ENCODE measurements at places on chromosomes 4 and X.

DNA sequence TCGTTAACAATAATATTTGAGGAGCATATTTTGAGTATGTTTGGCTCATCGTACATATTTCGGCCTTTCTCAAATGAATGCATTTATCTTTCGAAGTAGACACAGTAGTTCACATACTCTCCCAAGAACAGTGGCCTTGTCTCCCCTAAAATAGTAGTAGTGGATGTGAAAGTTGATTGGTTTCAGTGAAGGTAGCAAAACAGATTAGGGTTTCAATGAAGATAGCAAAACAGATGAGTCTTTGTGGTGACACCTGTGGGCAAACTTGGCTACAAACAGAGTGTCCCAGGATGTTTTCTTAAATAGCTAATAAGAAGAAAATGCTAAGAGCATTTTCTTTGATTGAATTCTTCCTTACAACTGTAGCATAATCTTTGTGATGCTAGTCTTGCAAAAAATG is 67.0 kb downstream of the USP9X start:
- DNase-seq: no peak

DNA sequence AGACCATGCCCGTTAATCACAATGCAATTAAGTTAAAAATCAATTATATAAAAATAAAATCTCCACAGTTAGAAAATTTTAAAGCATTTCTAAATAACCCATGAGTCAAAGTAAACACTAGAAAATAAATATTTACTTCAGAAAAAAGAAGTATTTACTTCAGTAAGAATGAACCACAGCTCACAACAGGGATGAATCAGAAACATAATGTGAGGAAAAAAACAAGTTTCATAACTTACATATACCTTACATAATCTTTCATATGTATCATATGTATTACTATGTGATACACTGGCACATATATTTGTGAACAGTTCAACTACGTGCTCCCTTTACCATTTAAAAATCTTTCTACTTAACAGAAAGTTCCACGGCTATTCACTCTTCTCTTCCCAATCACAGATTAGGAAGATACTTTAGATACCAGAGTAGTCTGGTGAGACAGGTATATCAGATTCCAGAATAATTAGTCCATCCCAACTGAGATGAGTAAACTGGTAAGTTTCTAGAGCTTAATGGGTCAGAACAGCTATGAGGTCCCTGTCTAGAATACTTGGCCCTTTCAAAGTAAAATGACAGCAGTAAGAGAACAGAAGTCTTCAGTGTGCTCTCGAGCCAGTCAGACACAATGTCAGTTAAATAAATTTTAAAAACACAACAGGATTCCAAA is 70.3 kb downstream of the SH3RF1 start:
- no peak for DNase-seq

DNA sequence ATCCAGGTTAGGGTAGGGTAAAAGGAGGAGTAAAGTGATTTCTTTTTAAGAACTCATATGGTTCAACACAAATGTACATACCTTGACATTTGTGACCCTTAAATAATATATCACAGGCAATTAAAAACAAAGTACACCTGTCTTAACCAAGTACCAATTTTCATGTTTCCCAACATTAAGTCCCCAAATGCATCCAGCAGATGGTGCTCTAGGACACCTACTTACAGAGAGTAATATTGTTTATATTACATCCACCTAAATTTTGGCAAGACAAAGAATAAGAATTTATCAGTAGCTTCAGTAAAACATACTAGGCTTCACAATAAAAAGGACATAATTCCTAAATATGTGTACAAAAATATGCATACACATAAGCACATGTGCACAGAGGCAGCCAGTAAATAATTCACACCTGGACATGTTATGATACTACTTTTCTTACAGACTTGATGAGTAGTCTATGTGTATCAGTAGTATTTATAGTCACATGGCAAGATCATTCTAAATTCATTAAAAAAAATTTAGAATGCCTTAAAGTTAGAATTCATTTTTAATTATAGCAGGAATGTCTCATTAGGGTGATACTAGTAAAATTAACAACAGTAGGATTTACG is 219.7 kb downstream of the DCLK2 start:
- peak; percentile 14 for DNase-seq

- no peak for DNase-seq
These were observed 284.9 kb downstream of the ADGRL3 start for GRCh38 chr4:61485056-61485455.

DNA sequence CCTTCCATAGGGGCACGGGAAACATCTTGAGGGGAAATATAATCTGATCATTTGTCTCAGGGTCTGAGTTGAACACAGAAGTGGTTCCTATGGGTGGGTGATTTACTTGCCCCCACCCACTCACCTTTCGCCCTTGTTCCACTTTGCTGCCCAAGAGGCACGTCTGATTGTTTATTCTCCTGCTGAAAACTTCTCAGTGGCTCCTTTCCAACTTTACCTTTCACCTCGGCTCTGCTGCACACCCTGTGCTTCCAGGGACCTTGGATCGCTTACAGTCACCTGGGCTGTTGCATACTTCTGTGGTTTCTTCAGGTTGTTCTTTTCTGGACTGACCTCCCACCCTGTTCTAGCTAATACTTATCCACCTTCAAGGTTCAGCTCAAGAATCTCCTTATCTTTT is 213.4 kb upstream of the JADE1 start:
- DNase-seq: no peak

GRCh38 chr4:170305627-170306026 is 215.9 kb upstream of the AADAT start:
- DNase-seq: no peak

- no peak for DNase-seq
These were observed 34.7 kb downstream of the P2RY10 start for GRCh38 chrX:78979789-78980464.

DNA sequence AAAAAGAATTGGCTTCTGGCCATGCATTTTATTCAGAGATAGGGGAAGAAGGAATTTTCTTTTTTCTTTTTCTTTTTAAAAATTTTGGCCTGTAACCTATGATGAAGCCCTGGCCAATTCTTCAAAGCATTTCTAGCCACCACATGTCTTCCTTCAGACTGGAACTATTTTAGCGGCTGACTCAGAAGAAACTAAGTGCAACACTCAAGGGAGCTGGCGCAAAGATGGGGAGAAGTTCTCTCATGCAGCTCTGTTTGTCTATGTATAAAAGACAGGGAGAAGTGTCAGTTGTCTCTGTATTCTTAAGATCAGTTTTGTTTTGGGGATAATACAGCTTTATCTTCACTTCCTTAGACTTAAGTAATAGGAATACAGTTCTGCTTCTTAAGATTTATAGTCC is 46.1 kb downstream of the MBNL3 start:
- DNase-seq: no peak

Data from stimulated activated CD4-positive, alpha-beta T cell treated with anti-CD3 and anti-CD28 coated beads, Interleukin-4, amount 100 ng/mL, for 4 hours (primary cell).